ENCODE measurements at places on chromosomes 16 and 17.

DNA sequence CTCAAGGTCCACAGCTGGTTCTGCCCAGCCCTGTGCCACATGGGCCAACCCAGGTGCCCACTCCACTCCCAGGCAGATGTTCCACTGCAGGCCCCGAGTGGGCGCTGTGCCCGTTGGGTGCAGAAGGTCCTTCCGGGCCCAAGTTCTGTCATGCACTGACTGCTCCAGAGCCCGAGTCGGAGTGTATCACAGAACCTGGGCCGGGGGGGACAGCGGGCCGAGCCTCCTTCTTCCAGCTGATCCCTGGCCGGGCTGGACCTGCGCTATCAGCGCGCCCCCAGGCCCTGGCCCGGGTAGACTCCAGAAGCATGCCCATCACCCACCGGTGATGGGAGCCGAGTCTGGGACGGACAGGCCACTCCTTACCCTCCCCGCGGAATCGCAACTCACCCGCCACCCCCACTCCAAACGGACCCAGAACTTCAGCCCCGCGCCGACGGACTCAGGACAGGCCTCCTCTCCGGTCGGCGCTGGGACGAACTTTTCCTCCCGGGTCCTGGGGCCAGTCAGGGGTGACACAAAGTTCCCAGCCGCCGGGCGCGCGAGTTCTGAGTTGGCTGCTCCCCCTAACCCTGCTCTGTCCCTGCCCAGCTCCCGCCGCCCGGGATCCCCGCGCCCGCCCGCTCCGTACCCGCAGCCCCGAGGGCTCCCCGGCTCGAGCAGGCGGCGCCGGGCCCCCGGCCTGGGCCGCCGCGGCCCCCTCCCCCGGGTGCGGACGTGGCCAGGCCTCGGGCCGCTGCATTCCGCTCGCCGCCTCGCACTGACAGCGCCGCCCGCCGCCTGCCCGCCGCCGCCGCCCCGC lies at the start of gene COPZ2:
COPZ2 (minus strand) TSS at position 762 of the 802 bp plus-strand sequence; CDS start at position 742, 20 bp downstream.
- no peak for DNase-seq

GRCh38 chr17:65025297-65025696 lies 31.2 kb downstream of the GNA13 start:
- no peak for DNase-seq

DNA sequence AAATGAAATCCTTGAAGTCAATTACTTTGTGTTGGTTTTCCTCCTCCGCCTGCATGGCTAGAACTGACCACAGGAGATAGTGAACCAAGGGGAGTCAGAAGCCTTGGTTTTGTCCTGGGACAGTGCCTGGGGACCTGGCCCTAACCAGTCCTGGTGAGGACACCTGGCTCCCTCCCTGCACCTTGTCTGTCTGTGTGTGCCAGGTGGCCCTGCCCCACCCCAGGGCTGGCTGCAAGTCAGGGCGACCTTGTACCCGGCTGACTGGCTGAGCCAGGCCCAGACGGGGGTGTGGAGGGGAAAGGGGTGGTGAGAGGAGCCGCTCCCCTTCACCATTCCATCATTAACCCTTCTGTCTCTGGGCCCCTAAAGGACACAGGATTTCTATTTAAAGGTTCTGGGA lies 3.4 kb downstream of the RAPGEFL1 start:
- no peak for DNase-seq

DNA sequence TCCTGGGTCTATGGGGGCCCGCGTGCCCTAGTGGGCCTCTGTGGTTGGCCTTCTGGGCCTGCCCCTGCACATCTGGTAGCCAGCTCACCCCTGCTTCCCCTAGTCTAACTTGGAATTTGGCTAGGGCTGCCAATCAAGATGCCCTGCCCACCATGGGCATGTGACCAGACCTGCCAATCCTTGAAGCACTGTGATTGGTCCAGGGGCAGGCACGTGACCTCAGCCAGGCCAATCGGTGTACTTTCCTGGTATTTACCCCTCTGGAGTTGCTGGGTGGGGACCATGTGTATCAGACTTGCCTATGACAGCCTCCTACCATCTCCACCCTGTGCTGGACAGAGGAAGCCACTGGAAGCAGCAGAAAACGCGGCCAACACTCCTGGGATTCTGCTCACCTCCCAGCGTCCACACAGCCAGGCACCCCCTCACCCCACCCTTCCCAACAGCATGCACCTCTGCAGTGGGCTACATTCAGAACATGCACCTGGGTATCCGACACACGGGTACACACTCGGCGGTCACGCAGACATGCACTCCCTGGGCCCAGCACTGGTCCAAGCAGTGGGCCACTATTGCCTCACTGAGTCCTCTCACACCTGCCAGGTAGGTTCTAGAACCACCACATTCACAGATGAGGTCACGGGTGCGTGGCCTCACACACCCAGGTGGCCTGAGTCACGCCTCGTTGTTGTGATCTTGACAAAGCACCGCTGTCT lies 96.9 kb downstream of the RBFOX3 start:
- no peak for DNase-seq

DNA sequence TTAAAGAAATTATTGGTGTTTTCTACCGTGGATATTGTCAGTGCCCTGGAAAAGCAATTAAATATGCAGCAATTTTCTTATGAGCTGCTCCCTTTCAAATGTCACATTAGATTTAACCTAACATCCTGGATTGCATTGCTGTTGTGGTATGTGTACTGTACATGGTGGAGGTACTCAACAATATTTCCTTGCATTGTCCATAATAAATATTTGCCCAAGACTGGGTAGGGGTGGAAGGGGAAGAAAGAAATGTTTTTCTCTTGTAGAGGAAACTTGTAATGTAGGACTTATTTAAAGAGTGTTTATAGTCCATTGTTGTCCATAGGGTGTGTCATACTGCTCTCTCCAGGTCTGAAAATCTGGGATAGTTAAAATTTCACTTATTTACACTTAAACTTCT lies 346.2 kb upstream of the TBX2 start:
- no peak for DNase-seq

DNA sequence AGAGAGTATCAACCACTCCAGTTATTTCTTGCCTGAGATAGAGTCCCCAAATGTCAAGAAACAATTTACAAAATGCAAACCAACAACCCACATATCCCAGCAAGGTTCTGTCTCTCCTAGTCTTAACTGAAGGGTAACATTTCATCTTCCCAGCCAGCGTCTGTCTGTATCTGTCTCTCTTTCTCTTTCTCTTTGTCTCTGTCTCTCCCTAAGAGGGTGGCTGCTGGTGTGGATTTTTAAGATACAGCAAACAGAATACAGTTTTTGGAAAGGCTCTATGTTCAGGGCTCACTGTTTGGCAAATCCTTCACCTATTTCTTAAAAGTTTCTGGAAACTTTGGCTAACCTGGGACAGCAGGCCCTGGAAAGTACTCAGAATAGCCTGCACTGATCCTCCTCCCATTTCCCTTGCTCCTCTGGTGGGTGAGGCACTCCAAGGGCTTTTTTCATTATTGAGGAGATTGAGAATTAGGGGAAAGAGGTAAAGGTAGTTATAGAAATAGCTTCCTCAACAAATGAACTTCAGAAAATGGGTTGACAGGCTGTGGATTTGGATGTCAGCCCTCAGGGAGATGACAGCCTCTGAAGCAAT lies 6.2 kb downstream of the HOXB4 start:
- DNase-seq, result no peak

DNA sequence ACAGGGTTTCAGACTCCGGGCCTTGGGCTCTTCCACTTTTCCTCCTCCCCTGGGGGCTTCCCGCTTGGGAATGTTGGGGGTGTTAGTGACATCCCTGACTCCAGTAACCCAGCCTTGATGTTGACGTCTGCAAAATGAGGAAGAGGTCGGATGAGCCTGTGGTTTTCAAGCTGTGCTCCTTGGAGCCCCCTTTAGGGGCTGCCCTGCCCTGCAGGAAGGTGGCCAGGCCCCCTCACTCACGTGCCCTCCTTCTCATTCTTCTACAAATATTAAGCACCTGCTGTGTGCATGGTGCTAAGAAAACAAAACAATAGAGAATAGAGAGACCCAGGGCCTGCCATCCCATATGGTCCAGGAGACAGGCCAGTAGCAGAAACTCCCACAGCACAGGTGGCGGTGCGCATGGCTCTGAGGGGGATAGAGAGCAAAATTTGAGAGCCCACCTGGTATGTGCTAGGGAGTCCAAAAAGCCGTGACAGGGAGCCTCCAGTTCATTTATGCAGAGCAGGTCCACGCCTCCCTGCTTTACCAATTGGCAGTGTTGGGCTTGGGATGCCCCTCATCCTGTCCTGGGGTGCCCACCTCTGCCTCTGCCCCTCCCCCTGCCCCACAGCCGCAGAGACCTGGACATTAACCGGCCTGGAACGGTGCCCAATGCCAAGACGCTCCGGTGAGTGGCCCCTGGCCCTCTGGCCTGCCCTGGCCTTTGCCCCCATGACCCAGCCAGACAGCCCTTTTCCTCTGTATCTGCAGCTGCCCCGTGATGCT lies 7.4 kb downstream of the NDRG4 start:
- no peak for DNase-seq

DNA sequence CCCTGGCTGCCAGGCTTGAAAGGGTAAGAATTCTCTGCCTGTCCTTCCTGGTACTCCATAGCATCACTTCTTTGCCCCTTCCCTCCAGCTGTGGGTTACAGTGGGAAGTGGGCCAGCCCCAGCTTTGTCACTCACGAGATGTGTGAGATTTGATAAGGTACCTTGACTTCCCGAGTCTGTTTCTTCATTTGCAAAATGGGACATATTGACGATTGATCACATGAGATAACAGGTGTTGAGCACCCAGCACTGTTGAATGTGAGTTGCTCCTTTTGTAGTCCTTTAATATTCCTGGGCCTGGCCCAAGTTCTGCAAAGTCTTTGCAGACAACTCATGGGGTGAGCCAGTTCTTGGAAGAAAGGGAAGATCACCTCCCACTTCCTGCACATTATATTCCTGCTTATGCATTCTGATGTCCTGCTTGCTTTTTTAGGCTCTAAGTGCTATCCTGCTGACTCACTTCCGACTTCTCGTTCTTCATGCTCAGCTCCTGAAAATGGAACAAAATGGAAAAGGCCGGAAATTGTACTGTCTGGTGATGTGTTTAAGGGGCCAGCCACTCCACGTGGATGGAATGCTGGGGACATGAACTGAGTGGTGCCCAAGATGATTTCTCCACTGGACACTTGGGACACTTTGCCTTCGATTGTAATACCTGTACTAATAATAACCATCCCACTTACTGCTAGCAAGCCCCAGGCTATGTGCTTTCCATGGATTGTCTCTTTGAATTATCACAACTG lies 8.3 kb upstream of the NLK start:
- no peak for DNase-seq

- DNase-seq, result no peak
These were observed 62.0 kb upstream of the ATP2A3 start for GRCh38 chr17:4026255-4026654.

DNA sequence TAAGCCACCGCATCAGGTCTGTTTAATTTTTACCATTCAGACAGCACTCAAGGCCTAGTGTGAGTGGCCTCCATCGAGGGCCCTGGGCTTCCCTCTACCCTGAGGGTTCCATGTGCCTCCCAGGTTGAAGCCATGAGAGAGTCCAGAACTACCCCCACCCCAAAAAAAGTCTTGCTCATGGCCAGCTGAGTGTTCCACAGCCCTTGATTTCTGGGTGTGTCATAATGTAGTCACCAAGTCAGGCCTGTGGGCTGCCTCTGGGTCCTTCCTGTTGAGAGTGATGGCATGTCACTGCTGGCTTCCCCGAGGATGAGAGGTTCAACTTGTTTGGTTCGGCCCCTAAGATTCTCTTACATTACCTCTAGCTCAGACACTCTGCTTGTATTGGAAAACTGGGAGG lies 100.6 kb downstream of the PITPNC1 start:
- no peak for DNase-seq

DNA sequence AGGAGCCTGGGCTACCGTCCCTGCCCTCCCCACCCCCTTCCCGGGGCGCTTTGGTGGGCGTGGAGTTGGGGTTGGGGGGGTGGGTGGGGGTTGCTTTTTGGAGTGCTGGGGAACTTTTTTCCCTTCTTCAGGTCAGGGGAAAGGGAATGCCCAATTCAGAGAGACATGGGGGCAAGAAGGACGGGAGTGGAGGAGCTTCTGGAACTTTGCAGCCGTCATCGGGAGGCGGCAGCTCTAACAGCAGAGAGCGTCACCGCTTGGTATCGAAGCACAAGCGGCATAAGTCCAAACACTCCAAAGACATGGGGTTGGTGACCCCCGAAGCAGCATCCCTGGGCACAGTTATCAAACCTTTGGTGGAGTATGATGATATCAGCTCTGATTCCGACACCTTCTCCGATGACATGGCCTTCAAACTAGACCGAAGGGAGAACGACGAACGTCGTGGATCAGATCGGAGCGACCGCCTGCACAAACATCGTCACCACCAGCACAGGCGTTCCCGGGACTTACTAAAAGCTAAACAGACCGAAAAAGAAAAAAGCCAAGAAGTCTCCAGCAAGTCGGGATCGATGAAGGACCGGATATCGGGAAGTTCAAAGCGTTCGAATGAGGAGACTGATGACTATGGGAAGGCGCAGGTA lies 762 bp downstream of the CDK12 start:
- DNase-seq, result no peak

DNA sequence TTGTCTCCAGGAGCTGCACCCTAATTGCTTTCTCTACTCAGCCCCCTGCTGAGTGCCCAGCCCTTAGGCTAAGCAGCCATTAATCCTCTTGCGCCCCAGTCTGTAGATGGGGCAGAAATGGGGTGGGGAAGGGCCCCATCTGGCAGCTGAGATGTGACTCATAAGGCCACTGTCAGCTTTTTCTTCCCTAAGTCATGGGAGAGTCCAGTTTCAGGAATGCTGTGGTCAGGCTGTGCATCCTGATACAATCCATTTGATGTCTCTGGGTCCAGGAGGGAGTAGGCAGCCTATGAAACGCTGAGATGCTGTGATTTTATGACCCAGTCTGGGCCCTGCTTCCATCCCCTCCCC lies 12.3 kb downstream of the PLXDC1 start:
- DNase-seq, result no peak

DNA sequence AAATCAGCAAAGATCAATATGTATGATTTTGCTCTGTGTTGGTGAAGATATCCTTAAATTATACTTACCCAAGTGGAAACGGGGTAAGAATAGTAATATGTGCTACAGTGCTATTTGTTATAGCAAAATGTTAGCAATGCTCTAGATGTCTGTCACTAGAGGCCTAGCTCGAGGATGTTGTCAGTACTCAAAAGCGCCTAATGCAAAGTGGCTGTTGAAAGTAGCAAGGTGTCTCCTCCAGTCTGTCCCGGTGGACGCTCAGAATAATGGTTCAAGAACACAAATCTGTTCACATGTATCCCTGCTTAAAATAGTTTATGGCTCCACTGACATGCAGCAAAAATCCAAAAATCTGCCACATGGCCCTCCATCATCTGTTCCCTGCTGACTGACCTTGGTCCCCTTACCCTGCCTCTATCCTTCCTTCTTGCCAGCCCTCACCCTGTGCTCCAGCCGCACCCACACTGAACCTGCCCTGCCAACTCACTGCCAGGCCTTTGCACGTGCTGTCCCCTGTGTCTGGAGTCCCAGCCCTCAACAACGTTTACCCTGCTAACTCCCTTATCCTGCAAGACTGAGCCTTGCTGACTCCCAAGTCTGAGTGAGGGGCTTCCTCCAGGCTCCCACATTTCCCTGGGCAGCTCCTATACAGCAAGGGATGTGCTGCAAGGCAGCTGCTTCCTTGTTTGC lies 9.6 kb upstream of the RNF112 start:
- no peak for DNase-seq

GRCh38 chr16:4089811-4090301 lies 26.4 kb downstream of the ADCY9 start:
- DNase-seq, result no peak

GRCh38 chr17:45651145-45651709 lies 132.9 kb upstream of the CRHR1 start:
- no peak for DNase-seq

- DNase-seq, result no peak
These were observed 7.6 kb downstream of the SLC46A1 start for GRCh38 chr17:28398280-28398981.
